ENCODE measurements at places on chromosomes 7 and 10. TPM values are rescaled to one million over a fixed set of nuclear protein-coding genes. Genes with fewer than 3 reads are reported as not detected.

FAM131B gene
- polyA plus RNA-seq: 1.5 TPM

- peak; percentile 91 for DNase-seq
Measured at GRCh38 chr7:130281260-130281659, 11.7 kb upstream of the CPA4 start.

- no peak for DNase-seq
Measured at GRCh38 chr7:133061357-133061756, 20.5 kb downstream of the CHCHD3 start.

C10orf67 gene
- polyA plus RNA-seq: 0.11 TPM

DNA sequence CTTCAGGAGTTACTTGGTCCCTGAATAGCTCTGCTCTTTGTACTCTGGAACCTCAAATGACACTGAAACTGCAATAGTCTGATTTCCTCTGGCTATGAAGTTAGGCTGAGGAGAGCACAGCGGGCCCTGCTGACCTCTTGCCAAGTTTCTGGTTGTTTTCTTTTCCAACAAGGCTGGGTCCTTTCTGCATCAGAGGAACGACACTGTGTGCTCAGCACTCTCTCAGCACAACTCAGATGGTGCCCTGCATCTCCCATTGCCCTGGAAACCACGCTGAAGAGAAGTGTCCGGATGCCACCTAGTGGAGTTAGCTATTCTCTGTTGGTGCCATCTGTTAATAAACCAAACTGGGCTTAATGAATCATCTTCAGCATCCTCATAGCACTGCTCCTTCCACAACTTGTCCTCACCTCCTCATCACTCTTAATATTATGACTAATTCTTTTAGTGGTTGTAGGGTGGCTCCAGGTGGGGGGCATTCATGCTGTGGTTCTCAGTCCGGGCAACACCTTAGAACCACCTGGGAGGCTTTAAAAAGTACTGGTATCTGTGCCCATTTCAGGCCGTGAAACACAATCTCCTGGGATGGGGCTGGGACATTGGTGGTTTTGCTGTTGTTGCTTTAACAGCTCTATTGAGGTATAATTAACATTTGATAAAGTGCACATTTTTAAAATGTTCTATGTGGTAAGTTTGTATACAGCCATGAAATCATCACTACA lies 8.2 kb upstream of the EFCAB10 start:
- DNase-seq: no peak
